CD4-positive, CD25-positive, alpha-beta regulatory T cell (primary cell): ENCODE measurements at places on chromosomes 3 and 15.

- peaks cover 11% of the 10 kb centered on the region for H3K4me1 ChIP-seq
- H3K4me3 ChIP-seq = no peak overlapping the region
- DNase-seq = no peak
- no peaks in the 10 kb centered on the region for H3K36me3 ChIP-seq
- no peak overlapping the region for H3K27ac ChIP-seq
Measured at GRCh38 chr3:71974786-71975185, 189.8 kb upstream of the PROK2 start.

DNA sequence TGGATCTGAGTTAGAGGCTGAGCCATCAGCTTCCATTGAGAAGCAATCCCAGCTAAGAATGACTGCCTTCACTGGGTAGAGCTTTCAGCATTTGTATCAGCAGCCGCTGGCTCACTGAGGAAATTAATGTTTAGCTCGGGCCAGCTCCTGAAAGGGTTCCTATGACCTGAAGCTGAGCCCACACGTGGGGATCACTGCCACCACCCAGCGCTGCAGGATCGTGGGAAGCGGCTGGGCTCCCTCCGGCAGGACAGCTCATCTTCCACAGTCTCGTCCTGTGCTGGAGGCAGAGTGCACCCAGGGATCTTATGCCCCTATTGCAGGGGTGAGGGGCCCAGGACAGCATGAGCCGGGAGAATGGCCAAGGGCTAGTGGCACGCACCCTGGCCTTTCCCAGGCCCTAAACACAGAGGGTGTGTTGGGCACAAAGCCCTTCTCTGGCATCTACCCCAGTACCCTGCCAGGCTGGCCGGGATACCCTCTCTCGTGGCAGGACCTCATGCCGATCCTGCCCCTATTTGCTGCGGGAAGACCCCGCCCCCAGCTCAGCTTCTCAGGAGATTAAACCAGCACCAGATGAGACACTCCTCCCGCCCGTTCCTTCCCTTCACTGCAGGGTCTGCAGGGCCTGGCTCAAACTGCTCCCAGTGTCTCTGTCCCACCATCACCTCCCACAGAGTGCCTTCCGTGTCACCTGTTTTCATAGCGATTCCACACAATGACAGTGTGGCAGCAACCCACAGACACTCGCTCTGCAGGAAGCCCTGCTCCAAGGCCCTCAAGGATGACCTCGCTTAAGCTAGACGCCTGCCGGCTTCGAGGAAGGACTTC is 28.5 kb downstream of the KLHL25 start:
- no peak overlapping the region for H3K4me3 ChIP-seq
- no peaks in the 10 kb centered on the region for H3K4me1 ChIP-seq
- H3K27me3 ChIP-seq = no peaks in the 10 kb centered on the region
- no peak overlapping the region for H3K27ac ChIP-seq
- no peak for DNase-seq
- H3K36me3 ChIP-seq = no peaks in the 10 kb centered on the region

- no peak overlapping the region for H3K27ac ChIP-seq
- H3K27me3 ChIP-seq = no peaks in the 10 kb centered on the region
- no peaks in the 10 kb centered on the region for H3K36me3 ChIP-seq
- H3K4me1 ChIP-seq = no peaks in the 10 kb centered on the region
- no peak for DNase-seq
Measured at GRCh38 chr3:64814351-64814750, 126.6 kb upstream of the ADAMTS9 start.

DNA sequence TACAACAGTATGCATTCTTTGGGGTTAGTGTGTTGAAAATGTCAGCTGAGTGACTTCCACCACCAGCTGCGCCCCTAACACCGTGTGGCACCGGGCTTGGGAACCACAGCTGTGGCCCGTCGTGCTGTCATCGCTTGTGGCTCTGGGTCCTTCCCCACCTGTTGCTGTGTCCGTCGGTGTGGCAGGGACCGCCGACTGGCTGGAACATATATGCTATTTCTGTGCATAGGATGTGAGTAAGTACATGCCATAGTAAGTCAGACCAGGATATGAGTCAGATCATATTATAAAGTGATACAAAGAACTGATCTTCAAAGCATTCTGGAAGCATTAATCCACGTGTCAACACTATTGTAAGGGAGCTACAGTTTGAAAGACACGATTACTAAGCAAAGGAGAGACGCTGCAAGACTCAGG is 31.9 kb downstream of the EHD4 start:
- H3K4me1 ChIP-seq = peaks cover 42% of the 10 kb centered on the region
- DNase-seq = peak; percentile 51

DNA sequence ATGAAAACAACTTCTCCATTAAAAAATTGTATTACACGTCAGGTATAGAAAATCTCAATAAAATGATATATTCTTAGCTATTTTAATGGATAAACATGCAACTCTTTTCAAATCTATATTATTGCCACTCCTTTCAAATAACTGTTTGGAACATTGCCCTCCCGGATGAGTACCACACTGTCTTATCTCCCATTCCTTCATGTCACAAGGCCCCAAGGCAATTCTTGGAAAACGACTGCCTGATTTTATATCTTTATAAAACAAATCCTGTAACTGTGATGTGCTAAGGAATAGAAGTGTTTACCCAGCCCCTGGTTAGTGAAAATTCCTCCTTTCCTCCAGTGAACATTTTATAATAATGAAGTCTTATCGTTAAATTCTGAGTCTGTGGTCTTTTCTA is 6.2 kb upstream of the ZNF619 start:
- H3K27ac ChIP-seq = no peak overlapping the region
- no peaks in the 10 kb centered on the region for H3K36me3 ChIP-seq
- H3K4me1 ChIP-seq = no peaks in the 10 kb centered on the region
- no peak overlapping the region for H3K4me3 ChIP-seq
- DNase-seq = no peak

GRCh38 chr3:10523561-10523960 is 18.2 kb upstream of the ATP2B2 start:
- no peak overlapping the region for H3K4me3 ChIP-seq
- no peak overlapping the region for H3K27ac ChIP-seq
- H3K4me1 ChIP-seq = no peaks in the 10 kb centered on the region
- DNase-seq = no peak

GRCh38 chr15:70262591-70263274 is 165.0 kb upstream of the TLE3 start:
- peaks cover 26% of the 10 kb centered on the region for H3K4me1 ChIP-seq
- no peak for DNase-seq
- no peak overlapping the region for H3K27ac ChIP-seq
- no peaks in the 10 kb centered on the region for H3K27me3 ChIP-seq
- H3K4me3 ChIP-seq = no peak overlapping the region

- no peaks in the 10 kb centered on the region for H3K27me3 ChIP-seq
- DNase-seq = no peak
- no peak overlapping the region for H3K4me3 ChIP-seq
- no peaks in the 10 kb centered on the region for H3K4me1 ChIP-seq
- H3K27ac ChIP-seq = no peak overlapping the region
Measured at GRCh38 chr3:61349717-61350116, 98.5 kb upstream of the FHIT start.

DNA sequence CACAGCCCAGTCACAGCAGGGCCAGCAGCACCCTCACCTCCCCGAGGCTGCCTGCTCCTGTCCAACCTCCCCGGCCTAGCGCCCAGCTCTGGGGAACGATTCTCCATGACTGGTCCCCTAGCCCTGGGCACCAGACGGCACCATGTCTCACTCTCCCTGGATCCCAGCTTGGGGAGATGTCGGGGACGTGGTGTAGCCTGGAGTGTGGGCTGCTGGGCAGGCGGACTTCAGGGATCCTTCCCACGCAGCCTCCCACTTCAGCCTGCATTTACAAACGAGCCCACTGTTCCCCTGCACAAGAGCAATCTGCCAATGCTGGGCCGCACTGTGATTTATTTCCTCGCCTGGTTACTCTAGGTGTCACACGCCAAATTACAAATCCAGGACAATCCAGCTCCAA is 31.3 kb downstream of the NUP210 start:
- H3K27ac ChIP-seq = no peak overlapping the region
- no peak for DNase-seq
- no peak overlapping the region for H3K4me3 ChIP-seq
- H3K36me3 ChIP-seq = peaks cover 97% of the 10 kb centered on the region
- H3K27me3 ChIP-seq = no peaks in the 10 kb centered on the region

- no peak overlapping the region for H3K27ac ChIP-seq
- H3K4me1 ChIP-seq = no peaks in the 10 kb centered on the region
Measured at GRCh38 chr3:193996641-193997089, 139.3 kb upstream of the HES1 start.

DNA sequence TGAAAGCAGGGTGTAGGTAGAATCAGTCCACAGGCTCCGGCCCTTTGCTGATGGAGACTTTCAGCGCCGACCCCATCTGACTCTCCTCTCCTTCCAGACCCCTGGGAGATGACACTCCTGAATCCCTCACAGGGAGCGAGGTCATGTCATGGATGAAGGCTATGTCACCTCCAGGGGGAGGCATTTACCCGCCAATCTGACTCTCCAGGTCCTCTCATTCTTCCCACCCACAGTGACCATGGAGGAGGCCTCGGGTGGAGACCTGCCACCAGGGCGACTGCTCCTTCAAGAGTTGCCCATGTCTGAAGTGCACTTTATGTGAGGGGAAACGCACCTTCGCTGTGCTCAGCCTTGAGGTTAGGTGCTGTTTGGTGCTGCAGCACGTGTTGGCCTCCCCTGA is 112.7 kb downstream of the KLF13 start:
- H3K27me3 ChIP-seq = no peaks in the 10 kb centered on the region
- no peak overlapping the region for H3K27ac ChIP-seq
- no peak for DNase-seq
- no peaks in the 10 kb centered on the region for H3K36me3 ChIP-seq
- H3K4me1 ChIP-seq = peaks cover 40% of the 10 kb centered on the region

- H3K27me3 ChIP-seq = no peaks in the 10 kb centered on the region
- H3K4me3 ChIP-seq = no peak overlapping the region
- peaks cover 43% of the 10 kb centered on the region for H3K36me3 ChIP-seq
- peak overlapping the region; percentile 23 for H3K27ac ChIP-seq
- DNase-seq = no peak
Measured at GRCh38 chr15:60370105-60370868, 27.5 kb downstream of the ANXA2 start.

GRCh38 chr3:62803276-62803675 is 71.9 kb downstream of the CADPS start:
- H3K4me3 ChIP-seq = no peak overlapping the region
- H3K36me3 ChIP-seq = no peaks in the 10 kb centered on the region
- H3K27me3 ChIP-seq = no peaks in the 10 kb centered on the region
- DNase-seq = no peak

- H3K4me3 ChIP-seq = no peak overlapping the region
- no peaks in the 10 kb centered on the region for H3K27me3 ChIP-seq
- DNase-seq = peak; percentile 47
- peaks cover 41% of the 10 kb centered on the region for H3K4me1 ChIP-seq
Measured at GRCh38 chr3:49803465-49804140, 542 bp downstream of the INKA1 start.

GRCh38 chr3:94336046-94336753 is 273.3 kb downstream of the NSUN3 start:
- H3K27ac ChIP-seq = no peak overlapping the region
- no peaks in the 10 kb centered on the region for H3K4me1 ChIP-seq
- DNase-seq = no peak
- no peaks in the 10 kb centered on the region for H3K36me3 ChIP-seq

GRCh38 chr3:100144255-100144866 is 30.1 kb upstream of the FILIP1L start:
- DNase-seq = no peak
- no peaks in the 10 kb centered on the region for H3K27me3 ChIP-seq
- H3K4me3 ChIP-seq = no peak overlapping the region
- no peaks in the 10 kb centered on the region for H3K4me1 ChIP-seq
- H3K36me3 ChIP-seq = no peaks in the 10 kb centered on the region
- no peak overlapping the region for H3K27ac ChIP-seq

GRCh38 chr3:108590460-108590859 is 938 bp downstream of the DZIP3 start:
- no peaks in the 10 kb centered on the region for H3K27me3 ChIP-seq
- H3K4me1 ChIP-seq = peaks cover 21% of the 10 kb centered on the region
- H3K4me3 ChIP-seq = peak overlapping the region; percentile 85
- peak overlapping the region; percentile 98 for H3K27ac ChIP-seq
- no peak for DNase-seq
- no peaks in the 10 kb centered on the region for H3K36me3 ChIP-seq
